Activated CD4-positive, CD25-positive, alpha-beta regulatory T cell treated with anti-CD3 and anti-CD28 coated beads, Interleukin-2, amount 50 U/mL, for 72 hours (primary cell): ENCODE measurements at places on chromosomes 12 and 14.
A peak's percentile ranks its signal among the peaks of the same experiment; 100 is the strongest.

GRCh38 chr14:51430633-51431032 is 190.6 kb downstream of the TMX1 start:
- DNase-seq = no peak

GRCh38 chr12:71626098-71626497 is 37.5 kb downstream of the ZFC3H1 start:
- no peak for DNase-seq

DNA sequence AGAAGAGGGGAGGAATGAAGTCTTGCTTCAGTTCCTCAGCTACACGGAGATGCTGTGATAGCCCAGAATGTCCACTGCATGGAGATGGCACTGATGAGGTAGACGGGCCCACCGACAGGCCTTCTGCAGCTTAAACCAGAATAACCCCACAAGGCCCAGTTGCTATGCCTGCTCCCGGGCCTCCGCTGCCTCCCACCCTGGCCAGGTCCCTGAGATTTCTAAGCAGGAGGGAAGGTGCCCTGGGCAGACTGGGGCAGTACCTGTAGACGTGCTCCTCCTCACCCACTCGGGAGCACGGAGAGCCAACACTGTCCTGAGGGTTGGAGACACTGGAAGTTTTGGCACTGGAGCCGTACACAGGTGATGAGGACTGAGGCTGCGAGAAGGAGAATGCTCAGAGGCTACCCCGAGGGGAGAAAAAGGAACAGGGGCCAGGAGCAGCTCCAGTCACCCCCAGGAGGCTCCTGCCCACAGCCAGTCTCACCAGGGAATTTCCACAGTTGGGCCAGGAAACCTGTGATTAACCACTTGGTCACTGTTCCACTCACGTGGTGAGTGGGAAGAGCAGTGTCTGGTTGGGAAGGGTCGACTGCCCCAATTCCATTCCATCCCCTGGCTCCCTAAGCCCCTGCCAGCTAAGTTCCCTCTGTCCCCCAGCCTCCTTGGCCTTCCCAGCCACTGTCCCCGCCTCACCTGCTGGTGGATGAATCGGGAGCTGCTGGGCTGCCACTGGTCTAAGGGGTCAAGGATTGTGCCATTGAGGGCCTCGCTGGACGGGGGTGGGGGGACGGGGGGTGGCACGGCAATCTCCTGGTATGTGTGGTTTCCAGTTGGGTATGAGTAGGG is 22.8 kb upstream of the RPLP0 start:
- no peak for DNase-seq

DNA sequence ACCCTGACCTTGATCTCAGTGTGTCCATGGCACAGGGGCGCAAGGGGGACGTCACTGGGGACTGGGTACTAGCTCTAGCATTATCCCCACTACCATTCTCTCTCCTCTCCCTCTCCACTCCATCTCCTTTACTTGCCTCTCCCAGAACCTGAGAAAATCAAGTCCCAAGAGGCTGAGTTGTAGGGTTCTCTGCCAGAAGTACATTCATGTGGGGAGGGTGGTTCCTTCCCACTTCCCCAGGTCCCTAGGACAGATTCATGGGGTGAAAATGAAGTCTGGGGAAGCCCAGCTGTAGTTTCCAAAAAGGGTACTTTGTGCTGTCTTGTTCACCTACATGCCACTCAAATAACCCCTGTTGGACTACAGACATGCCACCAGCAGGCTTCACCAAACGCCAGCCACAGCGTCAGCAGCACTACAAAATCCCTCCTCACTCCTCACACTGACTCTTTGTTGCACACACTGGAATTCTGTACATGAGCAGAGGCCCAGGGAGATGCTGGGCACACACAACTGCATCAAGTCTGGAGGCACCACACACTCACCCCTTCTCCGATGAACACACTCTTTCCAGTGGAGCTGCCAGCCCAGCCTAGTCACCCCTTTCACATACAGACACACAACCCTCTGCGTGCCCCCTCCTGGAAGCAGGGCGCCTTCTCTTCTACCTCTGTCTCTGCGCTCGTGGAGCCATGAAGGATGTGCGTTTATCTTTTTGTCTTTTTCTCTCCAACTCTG is 6.9 kb downstream of the RARG start:
- no peak for DNase-seq

- no peak for DNase-seq
Measured at GRCh38 chr14:58772116-58772515, 134.4 kb downstream of the DACT1 start.

DNA sequence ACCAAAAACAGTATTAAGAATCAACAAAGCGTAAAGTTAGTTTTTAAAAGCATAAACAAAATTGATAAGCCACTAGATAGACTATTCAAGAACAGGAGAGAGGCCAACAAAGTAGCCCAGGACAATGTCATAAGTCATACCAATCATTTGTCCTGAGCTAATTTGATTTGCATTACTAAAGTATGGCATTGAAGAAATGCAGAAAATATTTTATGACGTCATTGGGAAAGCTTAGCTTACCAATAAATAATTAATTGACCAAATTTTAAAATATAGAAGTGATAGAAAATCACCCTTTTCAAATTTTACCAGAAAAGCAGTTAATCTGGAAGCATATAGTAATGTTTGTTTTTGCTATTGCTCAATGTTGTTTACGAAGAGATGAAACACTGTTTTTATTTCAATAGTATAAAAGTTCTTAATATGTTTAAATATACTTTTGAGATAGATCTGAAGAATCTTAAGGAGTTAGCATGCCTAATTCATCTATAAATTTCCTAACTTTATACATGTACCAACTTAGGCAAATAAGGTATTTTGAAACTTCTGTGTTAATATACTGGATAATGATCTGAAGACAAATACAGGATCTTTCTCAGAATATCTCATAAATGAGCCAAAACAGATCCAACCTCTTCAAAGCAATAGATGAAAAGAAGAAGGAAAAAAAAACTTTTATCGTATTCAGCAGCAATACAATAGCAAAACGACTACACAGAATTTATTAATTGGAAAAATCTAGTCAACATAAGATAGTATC is 1118.5 kb downstream of the SLC16A7 start:
- no peak for DNase-seq

- no peak for DNase-seq
Measured at GRCh38 chr14:32637582-32637981, 301.1 kb upstream of the NPAS3 start.

GRCh38 chr12:111405859-111406473 is at the start of gene SH2B3:
Gene SH2B3 (plus strand): TSS chr12:111405923. CDS start chr12:111418146, 12,223 bp downstream.
- no peak for DNase-seq

DNA sequence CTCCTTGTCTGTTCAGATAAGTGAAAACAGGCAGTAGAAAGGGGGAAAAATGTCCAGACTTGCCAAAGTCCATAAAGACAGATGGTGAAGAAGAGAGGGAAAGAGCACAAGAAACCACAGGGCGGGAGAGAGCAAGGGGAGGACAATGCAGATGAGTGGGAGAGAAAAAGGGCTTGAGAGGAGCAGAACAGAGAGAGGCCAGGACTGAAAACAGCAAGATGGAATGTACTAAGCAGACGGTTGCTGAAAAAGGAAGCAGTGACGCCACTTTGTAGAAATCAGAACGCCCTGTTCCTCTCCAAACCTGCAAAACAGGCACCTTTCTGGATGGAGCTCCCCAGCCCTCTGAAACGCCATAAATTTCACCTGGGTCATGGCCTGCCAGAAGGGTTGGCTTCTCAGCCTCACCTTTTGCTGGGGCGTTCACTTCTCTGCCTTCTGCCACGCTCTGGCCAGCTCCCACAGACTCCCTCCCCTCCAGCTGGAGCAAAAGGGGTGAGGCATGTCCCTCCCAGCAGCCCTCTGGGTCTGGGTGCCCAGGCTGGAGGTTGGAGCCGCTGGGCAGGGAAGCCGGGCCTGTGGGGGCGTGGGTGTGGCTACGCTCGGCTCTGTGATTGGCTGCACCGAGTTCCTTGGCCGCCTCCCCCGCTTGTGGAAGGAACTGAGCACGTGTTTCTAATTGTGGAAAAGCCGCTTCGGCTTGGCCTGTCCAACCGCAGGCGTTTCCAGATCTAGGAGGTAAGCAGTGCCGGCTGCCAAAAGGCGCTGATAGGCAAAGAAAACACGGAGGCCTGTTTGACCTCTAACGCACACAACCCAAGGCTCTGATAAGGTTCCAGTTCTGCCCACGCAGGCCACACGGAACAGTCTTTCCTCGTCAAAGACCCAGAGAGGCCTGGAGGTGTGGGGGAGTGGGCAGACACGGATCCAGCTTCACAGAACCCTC is 29.3 kb downstream of the SLC7A8 start:
- DNase-seq = no peak

DNA sequence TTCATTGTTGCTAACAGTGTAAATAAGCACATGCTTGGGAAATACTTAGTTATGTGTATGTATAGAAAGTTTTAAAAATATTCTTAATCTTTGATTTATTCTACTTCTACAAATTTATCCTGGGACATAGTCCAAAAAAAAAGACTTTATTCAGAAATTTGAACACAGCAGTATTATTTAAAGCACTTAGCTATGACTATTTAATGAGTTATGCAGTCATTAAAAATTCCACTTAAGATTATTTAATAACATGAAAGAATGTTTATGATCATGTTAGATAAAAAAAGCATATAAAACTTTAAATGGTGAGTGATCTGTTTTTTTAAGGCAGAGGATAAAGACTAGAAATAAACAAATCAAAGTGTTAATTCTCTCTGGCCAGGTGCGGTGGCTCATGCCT is 78.3 kb downstream of the BAZ1A start:
- no peak for DNase-seq

DNA sequence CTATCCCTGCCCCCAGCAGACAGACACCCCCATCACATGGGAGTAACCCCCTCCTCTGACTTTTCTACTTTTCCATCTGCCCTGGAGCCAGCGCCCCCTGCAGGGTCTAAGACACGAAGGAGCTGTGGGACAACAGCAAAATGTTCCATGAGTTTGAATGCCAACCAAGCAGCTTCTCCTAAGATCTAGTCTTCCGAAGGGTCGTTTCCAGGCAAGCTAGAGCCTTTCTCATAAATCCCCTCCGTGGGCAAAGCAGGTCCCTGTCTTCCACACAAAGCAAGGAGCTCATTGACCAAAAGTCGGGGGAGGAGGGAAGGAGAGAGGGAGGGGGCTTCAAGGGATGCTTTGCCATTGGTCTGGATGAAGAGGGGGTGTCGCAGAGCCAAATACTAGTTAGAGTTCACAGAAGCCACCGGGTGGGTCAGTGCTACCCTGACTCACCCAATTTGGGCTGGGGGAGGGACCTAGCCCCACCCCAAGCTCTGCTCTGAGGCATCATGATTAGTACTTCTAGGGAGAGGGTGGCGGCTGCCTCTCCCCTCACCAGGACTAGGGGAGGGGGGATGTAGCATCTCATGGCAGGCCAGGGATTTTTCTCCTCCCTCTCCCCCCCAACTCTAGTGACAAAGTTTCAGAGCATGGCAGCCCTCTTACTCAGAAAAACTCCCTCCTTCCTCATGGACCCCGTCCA is 1.6 kb downstream of the MSI1 start:
- no peak for DNase-seq

DNA sequence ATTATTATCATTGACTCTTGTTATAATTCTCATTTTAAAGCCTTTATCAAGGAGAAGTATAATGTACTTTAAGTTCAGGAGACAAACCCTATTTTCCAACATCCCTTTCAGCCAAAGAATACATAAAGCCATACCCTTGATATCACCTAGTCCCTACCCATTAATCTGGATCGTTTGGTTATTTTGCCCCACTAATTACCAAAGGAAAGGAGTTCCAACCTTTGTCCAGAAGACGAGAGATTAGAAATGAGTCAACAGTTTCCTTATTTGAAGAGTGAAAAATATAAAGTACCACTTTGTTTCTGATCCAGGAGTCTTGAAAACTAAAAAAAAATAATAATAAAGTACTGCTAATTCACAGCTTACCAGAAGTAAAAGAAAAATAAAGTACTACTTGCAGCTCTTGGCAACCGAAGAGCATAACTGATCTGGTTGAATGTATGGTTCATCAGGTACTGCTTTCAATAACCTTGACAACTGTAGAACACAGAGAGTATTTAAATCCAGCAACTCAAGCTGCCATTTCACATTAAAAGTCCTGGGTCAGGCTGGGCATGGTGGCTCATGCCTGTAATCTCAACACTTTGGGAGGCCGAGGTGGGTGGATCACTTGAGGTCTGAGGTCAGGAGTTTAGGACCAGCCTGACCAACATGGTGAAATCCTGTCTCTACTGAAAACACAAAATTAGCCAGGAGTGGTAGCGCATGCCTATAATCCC is 33.7 kb downstream of the LIMA1 start:
- DNase-seq = no peak

DNA sequence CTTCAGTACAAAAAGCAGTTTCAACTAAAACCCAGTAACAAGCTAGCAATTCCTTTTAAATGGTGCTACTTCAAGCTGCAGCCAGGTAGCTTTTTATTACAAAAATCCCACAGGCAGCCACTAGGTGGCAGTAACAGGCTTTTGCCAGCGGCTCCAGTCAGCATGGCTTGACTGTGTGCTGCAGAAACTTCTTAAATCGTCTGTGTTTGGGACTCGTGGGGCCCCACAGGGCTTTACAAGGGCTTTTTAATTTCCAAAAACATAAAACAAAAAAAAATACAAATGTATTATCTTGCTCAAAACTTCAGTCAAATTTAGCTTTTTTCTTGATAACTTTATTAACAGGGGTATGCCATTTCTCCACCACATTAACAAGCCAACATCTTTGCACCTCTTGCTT is 3.6 kb upstream of the CLEC4E start:
- peak; percentile 69 for DNase-seq

DNA sequence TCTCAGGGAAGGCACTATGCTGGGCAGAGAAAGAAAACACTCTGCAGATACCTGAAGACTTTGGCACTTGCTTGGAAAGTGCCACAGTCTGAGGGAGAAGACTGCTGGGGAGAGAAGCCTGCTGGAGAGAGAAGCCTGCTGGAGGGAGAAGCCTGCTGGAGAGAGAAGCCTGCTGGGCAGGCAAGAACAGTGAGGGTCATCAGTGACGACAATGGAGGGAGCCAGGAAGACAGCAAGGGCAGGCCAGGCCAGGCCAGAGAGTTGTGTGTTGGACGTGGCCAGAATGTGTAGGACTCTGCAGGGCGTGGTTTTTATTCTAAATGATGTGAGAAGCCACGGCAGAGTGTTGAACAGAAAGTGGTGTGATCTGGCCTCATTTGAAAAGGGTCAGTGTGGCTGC is 185.3 kb upstream of the ABCD2 start:
- no peak for DNase-seq

- no peak for DNase-seq
Measured at GRCh38 chr12:65894088-65894487, 69.8 kb downstream of the HMGA2 start.

DNA sequence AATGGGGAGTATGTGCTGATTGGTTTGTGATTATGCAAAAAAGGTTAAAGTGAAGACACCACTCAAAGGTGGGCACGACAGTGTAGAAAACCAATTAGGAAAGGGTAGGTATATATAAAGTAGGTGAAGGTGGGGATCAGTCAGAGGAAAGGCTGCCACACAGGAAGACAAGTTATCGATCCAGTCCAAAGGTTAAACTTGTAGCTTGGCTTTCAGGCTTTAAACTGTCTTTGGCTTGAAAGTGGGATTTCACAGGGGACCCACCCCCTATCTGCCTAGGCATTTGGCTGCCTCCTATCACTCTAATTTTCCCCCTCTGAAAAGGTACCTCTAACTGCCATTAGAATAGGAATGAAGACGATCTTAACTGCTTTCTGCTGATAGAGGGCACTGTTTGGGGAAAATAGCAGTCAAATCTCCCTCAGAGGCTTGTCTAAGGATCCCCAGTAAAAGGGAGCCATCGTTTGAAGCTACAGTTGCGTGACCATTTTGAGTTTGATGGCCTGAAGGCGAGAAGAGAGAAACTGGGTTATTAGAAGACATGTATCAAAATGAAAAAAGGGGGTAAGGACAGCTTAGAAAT is 250.2 kb downstream of the GPHN start:
- no peak for DNase-seq
